Caco-2 (cell line): ENCODE measurements at places on chromosomes 5 and 9. TPM values are rescaled to one million over a fixed set of nuclear protein-coding genes. Genes with fewer than 3 reads are reported as not detected.

The PPP6C gene
- total RNA-seq = 37.4 and 41.2 TPM in 2 replicates

GRCh38 chr5:77319117-77319804 is 108.8 kb downstream of the PDE8B start:
- no peaks in the 10 kb centered on the region for H3K36me3 ChIP-seq
- H3K27ac ChIP-seq = no peak overlapping the region
- no peak for DNase-seq

The ABCA2 gene
- 22.6 and 27.3 TPM in 2 replicates for total RNA-seq

GRCh38 chr5:122517091-122517490 is 205.1 kb downstream of the SNCAIP start:
- no peaks in the 10 kb centered on the region for H3K27me3 ChIP-seq
- H3K4me3 ChIP-seq = no peak overlapping the region
- H3K36me3 ChIP-seq = no peaks in the 10 kb centered on the region
- peaks cover 7% of the 10 kb centered on the region for H3K4me1 ChIP-seq
- no peak for DNase-seq

The PKD2L2 gene
- not detected in 2 replicates for total RNA-seq

GRCh38 chr9:87909310-87910041 is 8.3 kb upstream of the SPATA31C1 start:
- no peaks in the 10 kb centered on the region for H3K4me1 ChIP-seq
- H3K27ac ChIP-seq = peak overlapping the region; percentile 33
- no peak overlapping the region for H3K4me3 ChIP-seq
- no peaks in the 10 kb centered on the region for H3K27me3 ChIP-seq

GRCh38 chr9:136835162-136835931 is 6.9 kb upstream of the AJM1 start:
- H3K4me1 ChIP-seq = peaks cover 3% of the 10 kb centered on the region; the same call in 1 of the 2 replicates

- H3K4me3 ChIP-seq = no peak overlapping the region
- no peaks in the 10 kb centered on the region for H3K27me3 ChIP-seq
- no peaks in the 10 kb centered on the region for H3K4me1 ChIP-seq
- H3K36me3 ChIP-seq = no peaks in the 10 kb centered on the region
- H3K27ac ChIP-seq = no peak overlapping the region
Observed at GRCh38 chr5:121489972-121490371, 361.7 kb upstream of the FTMT start.
